ENCODE measurements at places on chromosomes 16 and 17.

DNA sequence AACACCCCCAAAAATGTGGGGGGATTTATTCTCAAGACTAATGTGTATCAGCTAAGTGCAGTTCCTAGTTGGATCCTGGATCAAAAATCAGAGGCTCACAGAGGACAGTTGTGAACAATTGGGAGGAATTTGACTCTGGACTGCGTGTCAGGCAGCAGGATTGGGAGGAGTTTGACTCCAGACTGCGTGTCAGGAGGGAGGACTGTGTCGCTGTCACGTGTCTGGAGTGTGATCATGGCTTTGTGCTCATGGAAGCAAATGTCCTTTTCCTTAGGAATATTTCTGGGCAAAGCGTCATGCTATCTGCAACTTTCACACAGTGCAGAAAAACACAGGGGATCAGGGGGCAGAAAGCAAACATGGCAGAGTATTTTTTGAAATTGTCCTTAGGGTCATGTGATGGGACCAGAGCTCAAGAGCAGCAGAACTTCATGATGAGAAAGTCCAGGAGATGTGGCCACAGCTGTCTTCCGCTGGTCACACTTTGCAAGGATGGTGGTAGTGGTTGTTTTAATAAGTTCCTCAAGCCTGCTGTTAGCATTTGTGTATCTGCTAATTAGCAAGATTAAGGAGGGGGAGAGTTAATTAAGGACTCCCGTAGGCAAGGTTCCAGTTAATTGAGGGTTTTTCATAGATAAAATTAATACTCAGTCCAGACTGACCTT lies 122.0 kb upstream of the CHMP6 start:
- no peak for DNase-seq

DNA sequence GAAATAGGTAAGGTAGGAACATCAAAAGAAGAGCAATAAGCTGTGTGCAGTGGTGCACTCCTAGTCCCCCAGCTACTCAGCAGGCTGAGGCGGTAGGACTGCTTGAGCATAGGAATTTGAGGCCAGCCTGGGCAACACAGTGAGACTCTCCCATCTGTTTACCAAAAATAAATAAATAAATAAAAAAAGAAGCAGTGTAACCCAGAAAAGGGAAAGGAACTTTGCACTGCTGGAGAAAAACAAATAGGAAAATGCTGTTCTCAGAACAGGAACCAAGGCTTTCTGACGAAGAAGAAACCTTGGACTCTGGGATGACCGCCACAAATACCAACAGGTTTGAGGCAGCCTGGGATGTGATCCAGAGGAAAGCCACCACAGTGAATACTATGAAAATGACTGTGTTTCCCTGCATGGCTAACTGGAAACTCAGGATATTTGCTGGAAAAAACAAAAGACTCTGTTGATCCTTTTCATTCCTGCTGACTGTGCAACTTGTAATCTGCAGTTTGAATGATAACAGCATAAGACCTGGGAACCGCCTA lies 41.2 kb downstream of the TTC19 start:
- no peak for DNase-seq

- DNase-seq, result no peak
These were observed 762 bp downstream of the PYCARD start for GRCh38 chr16:31201582-31202413.

DNA sequence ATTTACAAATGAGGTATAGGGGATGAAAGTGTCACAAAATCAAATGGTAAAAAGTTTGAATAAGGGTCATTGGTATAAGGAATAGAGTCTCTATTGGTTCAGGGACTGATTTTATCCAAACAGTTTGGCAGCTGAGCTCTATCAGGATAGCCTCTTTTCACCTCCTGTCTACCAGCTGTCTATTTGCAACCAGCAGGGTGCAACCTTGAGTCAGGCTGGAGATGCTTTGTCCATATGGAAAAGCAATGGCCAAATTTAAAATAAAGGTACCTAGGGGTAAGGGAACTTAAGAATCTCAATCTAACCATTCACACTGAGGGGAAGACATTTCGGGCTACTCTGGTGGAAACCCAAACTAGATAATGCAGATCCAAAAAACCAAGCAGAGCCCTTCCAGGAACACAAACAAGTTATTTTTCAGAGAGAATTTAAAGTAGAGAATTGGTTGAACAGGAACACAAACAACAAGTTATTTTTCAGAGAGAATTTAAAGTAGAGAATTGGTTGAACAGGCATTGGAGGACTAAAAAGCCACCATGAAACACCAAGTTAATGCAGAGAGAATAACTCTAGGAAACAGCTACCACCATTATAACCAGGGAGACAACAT lies 12.6 kb upstream of the CA10 start:
- DNase-seq, result no peak
